ENCODE measurements at places on chromosomes 5 and 9.
A peak's percentile ranks its signal among the peaks of the same experiment; 100 is the strongest.

DNA sequence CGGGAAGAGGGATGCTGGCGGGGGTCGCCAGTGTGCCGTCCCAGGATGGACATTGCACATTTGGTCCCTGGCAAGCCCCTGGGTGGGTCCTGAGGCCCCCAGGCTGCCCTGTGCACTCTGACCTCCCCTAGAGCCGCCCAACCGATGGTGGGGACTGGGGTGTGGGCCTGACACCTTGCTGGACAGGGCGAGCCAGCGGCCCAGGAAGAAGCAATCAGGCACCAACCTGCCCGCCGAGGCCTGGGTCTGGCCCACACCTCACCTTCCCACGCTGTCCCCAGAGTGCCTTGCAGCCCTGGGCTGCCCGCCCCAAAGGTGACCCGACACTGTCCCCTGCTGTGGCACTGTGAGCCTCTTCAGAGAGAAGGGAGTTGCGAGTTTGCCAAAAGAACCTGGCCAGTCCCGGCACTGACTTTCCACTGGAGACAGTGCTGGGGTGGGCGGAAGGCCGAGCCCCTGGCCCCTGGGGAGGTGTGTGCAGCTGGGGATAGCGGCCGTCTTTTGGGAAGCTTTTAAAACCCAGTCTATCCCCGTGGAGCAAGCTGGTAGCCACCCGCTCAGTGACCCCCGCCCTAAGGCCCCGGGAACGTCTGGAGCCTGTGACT is 12.0 kb upstream of the NRARP start:
- DNase-seq, result peak; percentile 26

- no peak for DNase-seq
These were observed 89.7 kb upstream of the SLC44A1 start for GRCh38 chr9:105154723-105155191.

- DNase-seq, result no peak
These were observed 101.0 kb downstream of the NR3C1 start for GRCh38 chr5:143302341-143303045.

DNA sequence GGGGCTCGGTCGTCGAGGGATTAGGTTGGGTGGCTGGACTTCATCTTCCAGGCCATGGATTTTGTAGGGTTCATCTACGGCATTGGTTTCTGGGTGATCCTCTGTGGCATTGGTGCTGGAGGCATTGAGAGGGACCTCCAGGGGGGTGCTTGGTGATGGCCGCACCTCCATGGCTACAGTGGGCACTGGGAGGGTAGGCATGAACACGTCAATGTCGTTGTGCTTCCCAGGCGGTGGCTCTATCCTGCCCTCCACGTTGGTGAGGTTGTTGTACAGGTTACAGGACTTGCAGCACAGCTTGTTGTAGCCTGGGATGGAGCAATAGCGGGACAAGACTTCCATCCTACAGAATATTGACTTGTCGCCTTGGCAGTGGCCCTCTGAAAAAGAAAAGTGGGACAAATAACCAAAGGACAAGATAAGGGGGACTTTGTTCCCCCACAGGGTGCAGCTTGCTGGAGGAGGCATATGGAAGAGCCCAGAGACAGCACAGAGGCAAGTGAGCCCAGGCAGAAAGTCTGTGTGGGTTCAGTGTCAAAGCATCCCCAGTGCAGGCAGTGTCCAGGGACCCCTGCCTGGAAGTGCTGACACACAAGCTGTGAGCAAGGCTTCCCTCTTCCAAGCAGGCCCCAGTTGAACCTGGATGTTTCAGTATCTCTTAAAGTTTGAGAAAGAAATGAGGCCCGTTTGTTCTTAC is 53.9 kb downstream of the ZNF354C start:
- no peak for DNase-seq

GRCh38 chr5:133393776-133394476 is 218.4 kb downstream of the FSTL4 start:
- no peak for DNase-seq

GRCh38 chr9:116547729-116548426 is 139.2 kb upstream of the TRIM32 start:
- DNase-seq, result no peak

DNA sequence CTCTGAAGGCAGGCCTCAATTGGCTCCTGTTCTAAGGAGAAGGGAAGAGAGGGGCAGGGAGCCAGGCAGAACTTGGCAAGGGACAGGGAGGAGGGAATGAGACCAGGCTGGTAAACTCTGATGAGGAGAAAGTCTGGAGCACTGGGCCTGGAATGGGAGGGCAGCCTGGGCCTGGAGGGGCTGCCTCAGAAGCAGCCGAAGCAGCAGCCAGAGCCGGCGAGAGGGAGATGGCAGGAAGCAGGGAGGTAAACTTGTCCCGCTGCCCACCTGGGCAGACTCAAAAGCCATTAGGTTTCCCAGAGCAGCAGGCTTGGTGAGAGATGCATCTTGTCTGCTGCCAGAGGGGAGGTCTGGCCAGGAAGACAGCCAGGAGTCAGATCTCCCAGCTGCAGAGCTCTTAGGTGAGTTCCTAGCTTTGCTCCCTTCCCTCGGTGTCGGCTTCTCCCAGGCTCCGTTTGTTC is 37.0 kb upstream of the CRB2 start:
- DNase-seq, result no peak

GRCh38 chr9:108673386-108673785 is 182.4 kb downstream of the ACTL7B start:
- no peak for DNase-seq

DNA sequence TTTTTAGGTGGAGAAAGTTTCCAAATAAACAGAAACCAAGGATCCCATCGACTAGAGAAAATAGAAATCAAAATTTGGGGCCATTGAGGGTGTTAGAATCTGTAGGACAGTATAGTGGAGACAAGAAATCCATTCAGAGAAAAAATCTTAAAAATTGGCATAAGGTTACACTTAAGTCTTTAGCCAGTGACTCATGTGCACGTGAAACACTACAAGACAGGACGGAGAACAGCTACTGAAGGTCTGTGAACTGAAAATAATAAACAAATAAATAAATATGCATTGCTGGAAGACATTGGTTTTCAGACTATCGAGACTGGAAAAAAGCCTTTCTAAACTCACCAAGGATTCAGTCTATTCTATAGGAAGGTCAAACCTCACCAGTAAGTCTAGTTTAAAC is 1955.5 kb downstream of the MAT2B start:
- no peak for DNase-seq

- no peak for DNase-seq
These were observed 325.8 kb downstream of the TMEM38B start for GRCh38 chr9:106020186-106020585.

GRCh38 chr9:114884787-114885452 is 45.5 kb downstream of the TNFSF8 start:
- DNase-seq, result no peak

DNA sequence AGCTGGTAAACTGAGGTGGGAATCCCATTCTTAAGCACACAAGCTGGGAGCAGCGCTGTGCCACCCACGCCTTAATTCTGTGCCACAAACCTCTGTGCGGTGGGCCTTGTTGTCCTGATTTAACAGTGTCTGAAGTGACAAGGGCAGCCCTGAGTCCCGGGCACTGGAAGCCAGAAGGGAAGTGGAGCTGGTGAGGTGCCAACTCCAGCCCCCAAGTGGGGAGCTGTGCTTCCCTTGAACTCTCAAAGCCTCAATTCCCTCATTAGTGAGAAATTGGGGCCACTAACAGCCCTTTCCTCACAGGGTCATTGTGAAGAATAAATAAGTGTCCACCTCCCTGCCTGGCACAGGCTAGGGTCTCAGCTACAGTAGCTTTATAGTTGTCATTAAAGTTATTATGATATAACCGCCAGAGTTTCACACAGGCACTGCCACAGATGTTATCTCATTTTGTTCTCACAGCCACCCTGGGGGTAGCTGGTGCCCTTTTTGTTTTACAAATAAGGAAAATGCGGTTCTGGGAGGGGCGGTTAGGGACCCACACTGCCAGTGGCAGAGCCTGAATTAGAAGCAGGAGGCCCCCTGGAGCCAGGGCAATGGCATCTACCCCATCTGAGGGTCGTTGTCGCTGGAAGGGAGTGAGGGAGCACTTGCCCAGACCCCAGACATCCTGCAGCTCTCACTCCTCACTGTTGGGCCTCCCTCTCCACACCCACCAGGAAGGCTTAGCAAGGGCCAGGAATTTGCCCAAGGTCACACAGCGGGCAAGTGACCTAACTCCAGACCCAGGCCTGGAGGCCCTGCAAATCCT is 2.1 kb upstream of the TLX3 start:
- no peak for DNase-seq

- DNase-seq, result no peak
These were observed 6.3 kb downstream of the FGF18 start for GRCh38 chr5:171425596-171426244.
